Left kidney (tissue), 8 donors: ENCODE measurements at places on chromosomes 16 and 17. TPM values are rescaled to one million over a fixed set of nuclear protein-coding genes. Genes with fewer than 3 reads are reported as not detected.

DNA sequence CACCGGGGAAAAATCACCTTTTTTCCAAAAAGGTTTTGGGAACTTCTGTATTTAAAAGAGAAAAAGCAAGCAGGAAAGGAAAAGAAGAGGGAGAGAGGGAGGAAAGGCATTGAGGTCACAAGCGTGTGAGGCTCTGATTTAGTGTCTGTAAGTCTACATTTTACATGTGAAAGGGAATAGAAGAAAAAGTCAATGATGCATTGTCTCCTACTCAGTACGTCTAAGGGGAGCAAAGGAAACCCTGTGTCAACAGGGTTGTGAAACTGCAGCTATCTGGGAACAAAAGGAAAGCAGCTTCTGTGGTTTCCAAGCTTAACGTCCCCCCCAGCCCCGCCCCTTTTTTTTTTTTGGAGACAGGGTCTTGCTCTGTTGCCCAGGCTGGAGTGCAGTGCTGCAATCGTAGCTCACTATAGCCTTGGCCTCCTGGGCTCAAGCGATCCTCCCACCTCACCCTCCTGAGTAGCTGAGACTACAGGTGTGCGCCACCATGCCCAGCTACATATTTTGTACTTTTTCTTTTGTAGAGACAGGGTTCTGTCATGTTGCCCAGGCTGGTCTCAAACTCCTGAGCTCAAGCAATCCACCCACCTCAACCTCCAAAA is 1.8 kb upstream of the CDC42EP4 start:
- no peak for DNase-seq

ST6GALNAC2 gene
- polyA plus RNA-seq: 8.1 TPM

PRR35 gene
- polyA plus RNA-seq: 6.6 TPM

DNA sequence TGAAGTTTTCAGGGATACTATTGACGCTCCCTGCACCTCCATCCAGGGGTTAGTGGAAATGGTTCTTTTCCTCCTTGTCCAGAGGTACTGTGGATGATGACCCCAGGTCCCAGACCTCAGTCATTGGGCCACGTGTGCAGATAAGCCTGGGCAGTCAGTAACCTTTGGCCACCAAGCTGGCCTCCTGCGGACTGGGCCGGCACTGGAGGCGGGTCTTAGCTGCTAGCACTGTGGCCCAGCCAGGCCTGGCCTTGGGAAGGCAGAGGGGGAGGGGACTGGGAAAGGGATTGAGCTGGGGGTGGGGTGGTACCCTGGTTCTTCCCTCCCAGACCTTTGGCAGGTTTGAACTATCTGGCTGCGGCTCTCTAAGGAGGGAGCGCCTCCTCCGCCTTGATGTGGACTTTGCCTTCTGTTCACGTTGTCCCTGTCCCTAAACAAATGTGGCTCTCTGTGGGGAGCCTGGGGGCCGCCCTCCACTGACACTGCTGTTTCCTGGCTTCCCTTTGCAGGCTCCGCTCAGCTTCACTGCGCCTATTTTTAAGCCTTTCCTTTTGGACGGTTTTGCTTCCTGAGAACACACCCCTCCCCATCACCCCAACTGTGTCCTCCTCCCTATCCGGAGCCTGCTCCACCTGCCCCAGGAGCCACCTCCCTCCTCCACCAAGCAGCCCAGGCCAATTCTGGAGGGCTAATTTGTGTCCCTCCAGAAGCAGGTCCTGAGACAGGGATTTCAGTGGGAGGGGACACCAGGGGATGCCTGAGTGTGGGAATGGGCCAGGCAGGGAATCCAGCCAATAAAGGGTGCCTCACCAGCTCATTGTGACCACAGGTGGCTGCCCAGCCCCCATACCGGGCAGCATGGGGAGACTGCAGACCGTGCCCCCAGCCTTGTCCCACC is 251.9 kb downstream of the SEC14L1 start:
- no peak for DNase-seq

MKS1 gene
- polyA plus RNA-seq: 53.2 TPM

GRCh38 chr17:46950997-46951621 is 27.9 kb downstream of the RPRML start:
- no peak for DNase-seq

G6PC1 gene
- polyA plus RNA-seq: 5.6 TPM

GRCh38 chr16:81863630-81864352 is 84.7 kb downstream of the PLCG2 start:
- no peak for DNase-seq

DNA sequence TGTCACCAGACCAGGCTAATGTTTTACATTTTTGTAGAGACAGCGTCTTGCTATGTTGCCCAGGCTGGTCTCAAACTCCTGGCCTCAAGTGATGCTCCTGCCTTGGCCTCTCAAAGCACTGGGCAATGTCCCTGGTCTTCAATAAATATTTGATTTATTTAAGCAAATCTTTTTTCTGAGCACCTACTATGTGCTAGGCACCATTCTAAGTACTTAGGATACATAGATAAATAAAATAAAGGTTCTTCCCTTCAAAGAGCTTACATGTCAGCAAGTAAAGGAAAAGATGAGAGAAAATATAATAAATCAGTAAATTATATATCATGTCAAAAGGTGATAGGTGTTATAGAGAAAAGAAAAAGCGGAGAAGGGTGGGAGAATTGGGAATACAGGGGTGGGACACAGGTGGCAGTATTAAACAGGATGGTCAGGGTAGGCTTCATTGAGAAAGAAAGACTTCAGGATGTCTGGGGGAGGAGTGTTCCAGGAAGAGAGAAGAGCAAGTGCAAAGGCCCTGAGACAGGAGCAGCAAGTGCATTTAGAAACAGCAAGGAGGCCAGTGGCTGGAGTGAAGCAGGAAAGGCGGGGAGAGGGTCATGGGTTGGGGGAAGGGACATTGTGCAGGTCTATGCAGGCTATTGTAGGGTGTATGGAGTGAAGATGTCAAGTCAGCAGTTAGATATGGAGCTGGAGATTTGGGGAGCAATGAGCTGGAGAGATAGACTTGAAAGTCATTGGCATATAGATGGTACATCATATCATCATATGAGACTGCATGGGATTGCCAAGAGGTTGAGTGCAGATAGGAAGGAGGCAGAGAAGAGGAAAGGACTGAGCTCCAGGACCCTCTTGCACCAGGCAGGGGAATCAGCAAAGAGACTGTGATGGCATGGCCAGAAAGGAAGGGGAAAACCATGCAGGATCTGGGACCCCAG is 11.3 kb downstream of the ABCC3 start:
- no peak for DNase-seq

ITGAD gene
- 0.52 TPM for polyA plus RNA-seq

DNA sequence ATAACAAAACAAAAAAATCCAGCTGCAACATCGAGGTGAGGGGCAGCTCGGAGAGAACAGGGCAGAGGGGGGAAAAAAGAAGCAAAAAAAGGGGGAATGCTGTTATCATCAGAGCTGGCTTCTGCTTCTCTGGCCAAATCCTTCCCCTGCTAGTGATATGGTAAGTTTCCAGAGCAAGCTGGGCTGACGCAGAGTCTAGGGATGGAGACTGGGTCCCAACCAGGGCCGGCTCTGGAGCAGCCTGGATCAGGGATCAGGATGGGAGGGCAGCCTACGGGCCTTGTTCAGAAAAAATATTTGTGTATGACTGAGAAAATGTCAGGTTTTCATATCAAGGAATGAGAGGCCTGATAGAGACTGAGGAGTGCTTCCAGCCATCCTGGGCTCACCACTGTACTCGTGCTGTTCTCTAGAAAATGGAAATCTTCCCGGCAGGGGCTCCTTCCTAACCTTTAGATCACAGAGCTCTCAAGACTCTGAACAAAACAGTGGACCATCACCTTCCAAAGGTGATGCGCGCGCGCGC is 726 bp upstream of the C1QTNF1 start:
- no peak for DNase-seq

GRCh38 chr17:37640015-37640414 is 3.2 kb downstream of the DDX52 start:
- DNase-seq: no peak

QRICH2 gene
- polyA plus RNA-seq: 8.9 TPM

GRCh38 chr16:12976936-12977335 is 75.5 kb downstream of the SHISA9 start:
- DNase-seq: no peak

DNA sequence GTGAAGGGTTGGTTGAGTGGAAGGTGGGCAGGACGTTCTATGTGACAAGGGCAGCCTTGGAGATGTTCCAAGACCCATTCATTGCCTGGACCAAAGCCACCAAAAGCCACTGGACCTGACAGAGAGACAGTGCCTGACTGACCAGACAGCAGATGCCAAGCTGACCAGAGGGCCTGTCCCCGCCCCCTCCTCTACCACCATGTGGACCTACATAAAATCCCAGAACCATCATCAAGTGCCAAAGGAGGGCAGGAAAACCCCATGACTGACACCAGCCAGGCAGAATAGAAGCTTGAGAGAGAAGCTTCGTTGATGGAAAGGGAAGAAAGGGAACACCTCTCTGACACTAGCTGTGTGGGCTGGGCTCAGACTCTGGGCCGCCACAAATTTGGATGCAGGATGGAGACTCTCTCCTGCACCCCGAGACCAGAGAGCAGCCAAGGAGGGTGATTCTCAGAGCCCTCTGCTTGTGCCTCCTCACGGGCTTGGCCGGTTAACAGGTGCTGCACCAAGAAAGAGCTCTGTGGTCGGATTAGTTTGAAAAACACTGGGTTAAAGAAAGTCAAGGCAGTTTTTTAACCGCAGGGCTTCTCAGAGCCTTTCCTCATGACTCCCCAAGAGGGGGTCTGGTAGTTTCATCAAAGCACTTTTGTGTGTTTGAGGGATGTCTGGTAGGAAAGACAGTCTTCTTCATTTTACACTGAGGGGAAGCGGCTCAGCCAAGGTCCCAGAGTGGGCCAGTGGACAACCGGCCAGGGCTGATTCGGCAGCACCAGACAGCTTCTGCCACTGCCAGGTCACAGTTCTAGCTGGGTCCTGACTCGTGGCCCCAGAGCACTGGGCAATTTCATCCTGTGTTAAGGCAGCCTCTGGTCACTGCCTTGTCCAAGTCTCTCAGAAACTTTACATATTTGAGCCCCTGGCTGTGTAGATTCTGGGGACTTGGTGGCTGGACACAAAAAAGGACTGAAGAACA is 1.7 kb downstream of the TNFRSF13B start:
- DNase-seq: no peak

GRCh38 chr17:80546267-80546666 is 1.6 kb downstream of the RPTOR start:
- DNase-seq: no peak

DNA sequence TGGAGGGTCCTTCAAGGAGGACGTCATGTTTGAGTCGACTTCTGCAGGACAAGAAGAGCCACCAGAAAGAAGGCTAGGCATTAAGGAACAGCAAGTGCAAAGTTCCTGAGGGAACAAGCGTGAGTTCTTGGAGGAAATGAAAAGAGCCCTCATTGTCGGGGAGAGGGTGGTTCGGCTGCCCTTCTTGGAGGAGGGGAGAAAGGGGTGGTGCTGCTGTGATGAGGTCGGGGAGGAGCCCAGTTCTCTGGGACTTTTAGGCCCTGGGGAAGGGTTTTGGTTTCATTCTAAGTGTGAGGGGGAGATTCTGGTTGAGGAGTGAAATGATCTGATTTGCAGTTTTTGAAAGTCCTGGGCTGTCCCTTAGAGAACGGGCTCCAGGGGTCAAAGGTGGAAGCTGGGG is 4.1 kb downstream of the BICDL2 start:
- no peak for DNase-seq

GRCh38 chr17:54848368-54848987 is 52.2 kb upstream of the TOM1L1 start:
- DNase-seq: no peak

NEK8 gene
- 11.2 TPM for polyA plus RNA-seq

GRCh38 chr17:82823004-82823403 is 16.8 kb downstream of the ZNF750 start:
- no peak for DNase-seq

OR1A1 gene
- 0.08 TPM for polyA plus RNA-seq

TBC1D3B gene
- 16.2 TPM for polyA plus RNA-seq

KLHL10 gene
- 0.50 TPM for polyA plus RNA-seq

DNA sequence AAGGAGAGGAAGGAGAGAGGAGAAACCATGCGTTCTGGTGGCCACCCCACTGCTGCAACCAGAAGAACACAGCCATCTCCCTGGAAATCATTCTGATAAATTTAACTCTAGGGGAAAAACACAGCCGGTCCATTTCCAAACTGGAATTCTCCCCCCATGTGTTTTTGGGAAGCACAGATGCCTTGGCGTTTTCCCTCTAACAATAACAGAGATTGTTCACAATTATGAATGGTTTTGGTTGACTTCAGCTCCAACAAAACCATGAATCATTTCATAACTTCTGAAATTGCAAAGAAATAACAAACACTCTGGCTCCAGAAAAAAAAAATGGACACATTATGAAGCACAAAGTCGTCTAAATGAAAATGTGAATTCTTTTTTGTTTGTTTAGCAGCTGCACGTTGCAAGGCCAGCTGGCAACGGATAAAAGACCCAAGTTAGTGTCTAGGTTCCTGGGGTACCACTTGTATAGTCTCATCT is 46.2 kb downstream of the GNAO1 start:
- peak; percentile 33 for DNase-seq

DNA sequence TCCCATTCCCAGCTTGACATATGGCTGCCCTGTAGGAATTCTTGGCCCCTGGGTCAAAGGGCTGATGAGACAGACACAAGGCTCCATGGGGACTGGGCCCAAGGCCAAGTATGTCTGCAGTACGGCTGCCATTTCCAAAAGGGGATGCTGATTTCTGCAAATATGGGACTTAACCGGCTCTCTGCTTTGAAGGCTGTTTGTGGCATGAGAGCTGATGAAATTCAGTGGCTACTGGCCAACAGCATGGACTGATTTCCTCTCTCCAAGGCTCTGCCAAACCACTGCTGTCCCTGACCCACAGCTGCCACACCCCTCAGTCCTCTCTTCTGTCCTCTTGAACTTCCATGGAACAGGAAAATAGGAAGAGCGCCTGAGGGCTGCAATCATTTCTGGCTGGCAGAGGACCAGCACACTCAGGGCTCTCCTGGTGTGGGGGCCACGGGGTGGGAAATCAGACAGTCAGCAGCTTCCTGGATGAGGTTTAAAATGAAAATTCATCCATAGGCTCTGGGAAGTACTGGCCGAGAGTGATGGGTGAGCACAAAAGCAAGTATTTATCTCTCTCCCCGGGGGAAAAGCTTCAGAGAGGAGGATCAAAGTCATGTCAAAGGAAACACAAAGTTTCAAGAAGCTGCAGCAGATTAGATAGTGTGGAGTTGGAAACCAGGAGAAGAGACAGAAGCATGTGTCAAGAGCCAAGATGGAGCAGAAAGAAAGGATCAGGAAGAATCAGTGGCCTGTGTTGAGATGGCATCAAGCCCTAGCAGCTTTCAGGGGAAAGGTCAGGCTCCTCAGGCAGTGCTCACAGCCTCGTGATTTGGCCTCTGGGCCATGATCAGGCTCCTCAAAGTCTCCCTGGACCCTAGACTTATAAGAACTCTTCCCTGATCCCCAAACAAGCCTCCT is 64.1 kb upstream of the SREBF1 start:
- no peak for DNase-seq

DNA sequence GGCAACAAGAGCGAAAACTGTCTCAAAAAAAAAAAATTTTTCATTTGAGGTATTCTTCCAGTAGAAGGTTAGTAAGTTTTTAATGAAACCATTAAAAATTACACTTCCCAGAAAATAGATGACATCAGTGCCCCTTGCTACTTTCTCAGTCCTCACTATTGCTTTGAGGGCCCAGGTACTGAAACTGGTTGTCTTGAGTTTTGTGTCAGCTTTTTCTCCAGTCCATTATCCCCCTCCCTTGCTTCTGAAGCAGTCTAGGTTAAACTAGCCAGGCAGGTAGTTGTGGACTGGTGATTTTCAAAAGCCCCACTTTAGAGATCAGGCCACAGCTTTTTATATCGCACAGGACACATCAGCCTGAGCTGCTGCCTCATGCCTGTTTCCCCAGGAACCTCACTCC is 10.9 kb downstream of the SMCR8 start:
- DNase-seq: no peak
